ENCODE measurements at places on chromosomes 13 and 19. TPM values are rescaled to one million over a fixed set of nuclear protein-coding genes. Genes with fewer than 3 reads are reported as not detected.

KLHL1 gene
- not detected for total RNA-seq

UBL3 gene
- 23.1 TPM for total RNA-seq

SELENOV gene
- total RNA-seq, result not detected

PNMA8A gene
- 0.24 TPM for total RNA-seq

UHRF1 gene
- 0.17 TPM for total RNA-seq

CGB3 gene
- not detected for total RNA-seq

GNG7 gene
- total RNA-seq, result 2.2 TPM

ACP5 gene
- total RNA-seq, result 24.3 TPM

IGSF23 gene
- total RNA-seq, result 6.8 TPM

KIR3DL2 gene
- total RNA-seq, result not detected

All from right lobe of liver (tissue), 6 donors.